NCI-H1930 (cell line): ENCODE measurements at places on chromosomes 1 and 21.

DNA sequence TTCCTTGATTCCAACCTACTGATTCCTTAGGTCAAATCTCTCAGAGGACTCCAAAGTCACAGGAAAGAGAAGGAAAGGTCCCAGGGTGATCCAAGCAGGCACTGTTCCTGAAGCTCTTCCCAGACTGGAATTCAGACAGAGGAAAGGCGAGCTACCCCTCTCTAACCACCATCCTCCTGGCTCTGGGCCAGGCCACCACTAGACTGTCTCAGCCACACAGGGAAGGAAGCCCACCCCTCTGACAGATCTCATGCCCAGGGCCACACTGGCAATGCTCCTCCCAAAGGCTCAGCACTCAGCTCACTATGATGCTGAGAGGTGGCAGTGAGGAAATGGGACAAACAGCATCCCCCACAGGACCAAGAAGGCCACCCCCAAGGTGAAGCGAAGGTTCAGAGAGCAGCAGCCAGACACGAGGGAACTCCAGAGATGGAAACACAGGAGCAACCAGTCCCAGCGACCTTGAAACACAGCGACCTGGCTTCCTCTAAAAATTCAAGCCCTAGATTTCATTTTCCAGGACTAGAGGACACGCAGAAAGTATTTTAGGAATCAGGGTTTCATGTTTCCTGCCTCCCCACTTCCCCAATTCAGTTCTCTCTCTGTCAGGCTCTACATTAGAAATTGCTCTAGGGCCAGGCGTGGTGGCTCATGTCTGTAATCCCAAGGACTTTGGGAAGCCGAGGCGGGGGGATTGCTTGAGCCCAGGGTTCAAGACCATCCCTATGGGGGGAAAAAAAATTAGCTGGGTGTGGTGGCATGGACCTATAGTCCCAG is 18.8 kb downstream of the PIK3C2B start:
- DNase-seq = no peak

DNA sequence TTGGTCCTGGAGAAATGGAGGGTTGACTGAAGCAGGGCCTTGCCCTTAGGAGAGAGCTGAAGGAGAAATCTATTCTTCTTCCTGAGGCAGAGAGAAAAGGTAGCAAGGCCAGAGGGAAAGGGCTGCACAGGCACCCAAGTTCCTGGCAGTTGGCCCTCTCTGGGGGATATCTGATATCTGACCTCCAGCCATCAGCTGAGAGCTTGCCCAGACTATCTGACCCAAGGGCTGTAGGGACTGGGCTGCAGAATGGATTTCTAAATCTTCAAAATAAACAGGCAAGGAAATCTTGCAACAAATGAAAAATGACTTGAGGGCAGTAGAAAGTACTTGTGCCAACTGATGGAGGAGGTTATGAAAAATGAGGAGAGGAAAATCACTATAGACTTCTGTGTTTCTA is 498 bp upstream of the CLCA2 start:
- DNase-seq = no peak

DNA sequence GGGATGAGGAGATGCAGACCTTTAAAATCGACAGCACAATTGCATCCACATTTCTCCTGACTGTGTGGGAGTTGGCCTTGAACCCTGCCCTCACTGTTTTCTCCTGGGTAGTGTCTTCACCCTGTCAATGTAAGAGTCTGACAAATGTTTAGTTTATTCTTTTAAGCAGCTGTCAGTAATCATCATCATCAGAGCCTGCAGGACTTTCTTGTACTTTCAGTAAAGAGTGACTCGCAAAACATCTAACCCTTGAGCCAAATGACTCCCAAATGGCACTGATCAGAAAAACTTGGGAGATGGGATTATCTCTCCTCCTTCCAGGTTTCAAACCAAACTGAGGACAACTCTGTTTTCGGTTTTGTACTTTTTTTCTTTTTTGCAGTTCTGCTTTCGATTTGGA is 460.2 kb downstream of the KIF26B start:
- no peak for DNase-seq

DNA sequence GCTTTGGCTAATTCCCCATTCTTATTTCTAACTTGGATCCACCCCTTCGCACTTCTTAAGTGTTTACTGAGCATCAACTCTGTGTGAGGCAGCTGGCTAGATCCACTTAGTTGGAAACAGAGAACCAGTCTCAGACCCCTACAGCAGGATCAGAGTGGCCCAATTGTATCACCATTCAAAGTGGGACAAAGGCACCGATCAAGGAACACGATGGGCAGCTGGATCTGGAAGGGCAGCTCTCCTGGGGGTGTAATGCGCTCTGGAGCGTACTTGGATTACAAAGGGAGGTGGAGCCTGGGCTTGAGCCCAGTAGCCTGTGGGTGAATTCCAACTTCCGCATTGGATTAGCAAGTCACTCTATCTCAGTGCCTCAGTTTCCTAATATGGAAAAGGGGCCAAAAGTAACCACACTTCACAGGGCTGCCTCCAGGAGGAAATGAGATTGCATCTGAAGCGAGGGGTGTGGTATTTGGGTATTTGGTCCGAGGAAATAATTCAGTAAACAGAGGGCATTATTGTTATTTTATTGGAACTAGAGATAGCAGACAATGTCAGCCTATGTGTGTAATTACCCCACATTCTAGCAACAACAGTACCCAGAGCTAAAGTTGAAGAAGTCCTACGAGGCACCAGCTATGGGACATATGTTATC is 11.9 kb downstream of the ECE1 start:
- no peak for DNase-seq

DNA sequence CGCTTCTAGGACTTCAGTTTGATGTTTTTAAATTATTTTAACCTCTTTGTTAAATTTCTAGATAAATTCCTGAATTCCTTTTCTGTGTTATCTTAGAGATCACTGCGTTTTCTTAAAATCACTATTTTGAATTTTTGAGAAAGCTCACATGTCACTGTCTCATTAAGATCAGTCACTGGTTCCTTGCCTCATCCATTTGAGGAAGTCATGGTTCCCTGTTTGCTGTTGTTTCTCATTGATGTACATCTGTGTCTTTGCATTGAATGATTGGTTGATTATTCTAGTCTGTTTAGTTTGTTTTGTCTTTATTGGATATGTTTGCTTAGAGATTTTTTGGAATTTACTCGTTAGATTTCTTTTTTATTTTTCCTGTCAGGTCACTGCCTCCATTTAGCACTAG is 50.1 kb downstream of the CRP start:
- no peak for DNase-seq

- no peak for DNase-seq
Observed at GRCh38 chr1:147580609-147581385, 39.5 kb downstream of the BCL9 start.

DNA sequence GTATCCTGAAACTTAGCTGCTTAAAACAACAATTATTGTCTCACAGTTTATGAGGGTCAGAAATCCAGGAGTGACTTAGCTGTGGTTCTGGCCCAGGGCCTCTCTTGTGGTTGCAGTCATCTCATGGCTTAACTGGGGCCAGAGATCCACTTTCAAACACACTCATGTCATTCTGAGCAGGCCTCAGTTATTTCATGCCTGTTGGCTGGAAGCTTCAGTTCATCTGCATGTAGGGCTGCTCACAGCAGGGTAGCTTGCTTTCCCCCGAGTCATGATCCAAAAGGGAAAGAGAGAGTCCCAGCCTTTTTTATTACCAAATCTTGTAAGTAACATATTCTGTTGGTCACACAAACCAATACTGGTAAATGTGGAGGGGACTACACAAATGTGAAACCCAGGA is 96.6 kb upstream of the B3GALT2 start:
- no peak for DNase-seq

GRCh38 chr1:48999321-48999720 is 222.6 kb upstream of the BEND5 start:
- no peak for DNase-seq

DNA sequence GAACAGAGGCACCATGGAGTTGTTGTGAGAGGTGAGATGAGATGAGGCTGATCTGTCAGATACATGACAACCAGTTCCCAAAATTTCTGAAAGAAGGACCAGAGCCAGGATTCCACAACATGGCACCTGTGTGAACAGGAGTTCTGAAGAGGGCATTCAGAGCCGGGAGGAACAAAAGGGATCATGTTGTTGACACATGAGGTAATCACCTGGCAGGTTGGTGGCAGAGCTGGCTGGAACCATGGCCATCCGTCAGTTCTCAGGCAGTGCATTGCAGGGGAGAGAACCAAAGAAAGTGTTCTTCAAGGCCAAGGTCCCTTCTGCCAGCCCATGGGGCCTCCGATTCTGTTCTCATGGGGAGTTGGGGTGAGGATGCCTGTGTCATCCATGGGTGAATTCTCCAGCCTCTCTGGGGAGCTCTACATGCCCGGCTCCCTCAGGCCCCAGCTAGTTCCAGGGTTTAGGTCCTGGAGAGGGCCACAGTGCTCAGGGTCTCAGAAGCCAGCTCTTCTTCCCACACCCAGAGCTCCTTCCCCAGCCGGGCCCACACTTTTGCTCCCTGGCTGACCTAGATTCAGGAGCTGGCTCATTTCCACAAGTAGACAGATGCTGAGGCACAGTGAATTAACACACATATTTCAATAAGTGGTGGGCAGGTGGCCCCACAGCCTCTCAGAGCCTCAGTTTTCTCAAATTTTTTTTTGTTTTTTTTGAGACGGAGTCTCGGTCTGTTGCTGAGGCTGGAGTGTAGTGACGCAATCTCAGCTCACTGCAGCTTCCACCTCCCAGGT is 49.1 kb upstream of the CTPS1 start:
- DNase-seq = no peak

- no peak for DNase-seq
Observed at GRCh38 chr1:1847890-1848289, 43.0 kb downstream of the GNB1 start.

DNA sequence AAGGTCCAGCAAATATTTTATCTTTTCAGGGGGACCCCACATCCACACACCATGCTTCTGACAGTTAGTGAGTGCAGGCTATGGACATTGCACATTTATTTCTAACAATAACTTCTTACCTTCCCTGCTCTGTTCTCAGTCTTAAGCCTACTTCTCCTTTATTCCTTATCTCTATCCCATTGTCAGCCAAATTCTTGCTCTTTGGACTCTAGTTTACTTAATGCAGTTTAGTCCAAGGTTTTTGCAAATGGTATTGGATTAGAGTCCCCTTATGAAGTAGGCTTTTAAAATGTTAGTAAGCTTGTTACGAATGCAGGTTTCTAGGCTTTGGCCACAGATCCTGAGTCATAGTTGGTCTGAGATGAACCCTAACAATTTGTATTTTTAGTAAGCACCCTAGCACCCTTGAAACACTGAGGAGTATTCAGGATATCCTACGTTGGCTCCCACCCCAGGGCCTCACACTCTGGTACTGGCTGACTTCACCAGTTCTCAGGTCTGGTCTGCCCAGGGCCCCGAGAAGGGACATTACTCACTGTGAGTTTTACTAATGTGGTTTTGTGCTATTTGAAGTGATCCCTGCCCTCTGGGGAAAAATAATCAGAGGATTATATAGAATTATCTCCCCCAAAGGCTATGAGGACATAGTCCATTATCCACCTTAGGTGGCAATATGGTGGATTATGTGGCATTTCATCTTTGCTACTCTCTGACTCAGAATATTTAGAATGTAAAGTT is 239.5 kb downstream of the TGFB2 start:
- DNase-seq = no peak

DNA sequence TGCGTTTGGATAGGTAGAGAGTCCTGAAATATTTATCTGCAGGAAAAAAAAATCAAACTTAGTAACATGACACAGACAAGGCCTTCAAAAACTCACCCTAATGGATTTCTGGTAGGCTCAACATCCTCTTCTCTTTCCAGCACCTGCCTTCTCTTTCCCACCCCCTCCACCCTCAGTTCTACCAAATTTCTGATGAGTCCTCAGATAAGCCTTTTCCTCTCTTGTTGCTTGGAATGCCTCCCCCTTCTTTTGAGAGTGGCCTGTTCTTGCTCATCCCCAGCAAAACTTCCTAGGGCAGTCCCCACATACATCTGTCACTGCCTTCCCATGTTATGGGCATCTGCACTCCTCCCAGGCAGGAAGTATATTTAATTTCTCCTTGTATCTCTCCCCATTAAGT is 7.6 kb upstream of the LBR start:
- DNase-seq = no peak

DNA sequence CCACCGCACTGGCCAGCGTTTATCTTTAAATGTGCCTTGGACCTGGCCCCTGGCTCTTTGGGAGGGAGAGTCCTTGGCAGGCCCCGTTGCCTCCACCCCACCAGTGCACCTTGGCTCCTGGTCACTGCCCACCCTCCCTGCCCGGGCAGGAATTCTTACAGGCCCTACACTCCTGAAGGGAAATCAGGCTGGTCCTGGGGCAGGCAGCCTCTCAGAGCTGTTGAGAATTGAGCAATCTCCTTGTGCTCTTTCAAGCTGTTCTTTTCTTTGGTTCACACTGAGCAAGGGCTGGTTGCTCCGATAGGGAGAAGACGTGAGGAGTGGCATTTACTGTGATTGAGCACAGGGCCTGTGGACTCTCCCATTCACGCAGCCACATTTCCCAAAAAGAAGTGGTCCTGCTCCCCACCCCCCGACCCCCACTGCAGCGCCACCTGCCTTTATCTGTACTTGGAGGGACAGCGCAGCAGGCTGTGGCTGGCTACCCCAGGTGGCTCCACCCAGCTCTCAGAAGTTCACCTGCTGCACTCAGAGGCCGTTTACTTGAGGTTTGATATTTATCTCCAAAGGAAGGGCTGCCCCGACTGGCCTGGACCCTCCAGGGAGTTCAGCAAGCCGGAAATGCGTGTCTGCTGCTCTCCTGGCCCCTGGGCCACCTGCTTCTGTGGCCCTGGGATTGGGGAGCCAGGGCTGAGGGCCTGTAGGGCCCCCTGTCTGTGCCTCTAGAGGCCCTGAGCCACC is 47.8 kb downstream of the SKI start:
- no peak for DNase-seq
